IPS DF 6.9 (cell line): ENCODE measurements at places on chromosomes 7 and 10.

GRCh38 chr7:111958431-111958830, 247.8 kb downstream of the DOCK4 start:
- no peaks in the 10 kb centered on the region for H3K36me3 ChIP-seq
- no peak overlapping the region for H3K4me3 ChIP-seq
- no peak for DNase-seq

- H3K4me1 ChIP-seq: no peaks in the 10 kb centered on the region
- DNase-seq: peak; percentile 11
- H3K36me3 ChIP-seq: no peaks in the 10 kb centered on the region
- H3K27me3 ChIP-seq: no peaks in the 10 kb centered on the region
- no peak overlapping the region for H3K4me3 ChIP-seq
These were observed 50.9 kb downstream of the GLI3 start for GRCh38 chr7:42186151-42186550.

GRCh38 chr10:16681521-16681920, 135.7 kb downstream of the RSU1 start:
- DNase-seq: no peak
- H3K27me3 ChIP-seq: no peaks in the 10 kb centered on the region
- H3K4me1 ChIP-seq: no peaks in the 10 kb centered on the region
- H3K36me3 ChIP-seq: no peaks in the 10 kb centered on the region

DNA sequence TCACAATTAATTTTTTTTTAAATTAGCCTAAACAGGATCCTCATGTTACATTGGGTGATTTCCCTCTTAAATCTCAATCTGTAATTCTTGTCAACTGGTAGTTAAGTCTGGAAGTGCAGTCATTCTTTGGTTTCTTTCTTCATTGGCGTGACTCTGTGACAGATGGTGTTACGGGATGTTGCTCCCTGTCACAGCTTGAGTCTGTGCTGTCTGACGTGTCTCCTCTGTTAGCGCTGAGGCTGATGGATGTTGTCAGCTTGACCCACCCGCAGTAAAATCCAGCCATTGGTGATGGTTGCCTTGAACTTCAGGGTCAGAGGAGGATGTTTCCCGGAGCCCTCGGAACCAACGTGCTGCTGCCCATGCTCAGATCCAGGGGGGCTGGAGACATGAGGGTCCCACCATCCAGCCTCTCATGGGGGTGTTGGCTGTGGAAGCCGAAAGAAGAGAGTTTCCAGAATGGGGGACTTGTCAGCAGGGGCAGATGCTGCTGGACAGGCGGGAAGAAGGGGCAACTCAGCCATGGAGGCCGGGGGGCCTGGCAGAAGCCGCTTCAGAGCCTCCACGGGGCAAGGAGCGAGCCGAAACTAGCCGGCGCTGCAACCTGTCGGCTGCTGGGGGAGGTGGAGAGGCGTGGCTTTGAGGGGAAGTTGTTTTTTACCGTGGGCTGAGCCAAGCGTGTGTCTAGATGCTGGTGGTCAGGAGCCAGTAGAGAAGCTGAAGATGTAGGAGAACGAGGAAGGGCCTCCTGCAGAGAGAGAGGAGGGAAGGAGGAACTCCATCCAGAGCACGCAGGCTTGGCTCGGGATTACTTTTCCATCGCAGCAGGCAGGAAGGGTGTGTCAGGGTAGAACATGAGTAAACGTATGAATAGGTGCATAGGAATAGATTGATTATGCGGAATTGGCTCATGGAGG, 3.5 kb downstream of the SUN1 start:
- no peaks in the 10 kb centered on the region for H3K27me3 ChIP-seq
- H3K27ac ChIP-seq: no peak overlapping the region
- H3K36me3 ChIP-seq: peaks cover 14% of the 10 kb centered on the region
- DNase-seq: no peak
- no peaks in the 10 kb centered on the region; the same call in 1 of the 2 replicates for H3K4me1 ChIP-seq
- H3K4me3 ChIP-seq: no peak overlapping the region

DNA sequence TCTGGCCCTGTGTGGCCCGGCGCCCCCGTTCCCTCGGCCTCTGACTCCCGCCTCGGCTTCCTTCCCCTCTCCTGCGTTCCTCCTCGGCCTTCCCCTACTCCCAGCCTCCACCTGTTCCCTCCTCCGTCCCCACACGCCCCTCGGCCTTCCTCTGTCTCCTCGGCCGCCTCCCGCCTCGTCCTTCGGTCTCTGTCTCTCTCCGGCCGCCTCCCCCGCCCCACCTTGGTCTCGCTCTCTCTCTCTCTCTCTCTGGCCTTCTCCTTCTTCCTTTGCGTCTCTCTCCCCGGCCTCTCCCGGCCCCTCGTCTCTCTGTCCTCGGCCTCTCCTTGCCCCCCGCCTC, 588 bp downstream of the GET4 start:
- no peak for DNase-seq
- H3K27me3 ChIP-seq: no peaks in the 10 kb centered on the region
- no peak overlapping the region for H3K27ac ChIP-seq
- H3K4me1 ChIP-seq: 0 out of 2 replicates have a peak, but pooled peaks cover 3% of the 10 kb centered on the region
- H3K36me3 ChIP-seq: peaks cover 13% of the 10 kb centered on the region

GRCh38 chr7:147516391-147516790, 1074.2 kb upstream of the C7orf33 start:
- no peak overlapping the region for H3K4me3 ChIP-seq
- H3K27ac ChIP-seq: no peak overlapping the region
- no peak for DNase-seq
- no peaks in the 10 kb centered on the region for H3K36me3 ChIP-seq
- H3K4me1 ChIP-seq: no peaks in the 10 kb centered on the region

GRCh38 chr10:110174816-110175215, 32.6 kb upstream of the MXI1 start:
- no peak overlapping the region for H3K27ac ChIP-seq
- peaks cover 32% of the 10 kb centered on the region for H3K27me3 ChIP-seq
- peaks cover 1% of the 10 kb centered on the region; the same call in 1 of the 2 replicates for H3K4me1 ChIP-seq
- no peaks in the 10 kb centered on the region for H3K36me3 ChIP-seq
- DNase-seq: no peak

DNA sequence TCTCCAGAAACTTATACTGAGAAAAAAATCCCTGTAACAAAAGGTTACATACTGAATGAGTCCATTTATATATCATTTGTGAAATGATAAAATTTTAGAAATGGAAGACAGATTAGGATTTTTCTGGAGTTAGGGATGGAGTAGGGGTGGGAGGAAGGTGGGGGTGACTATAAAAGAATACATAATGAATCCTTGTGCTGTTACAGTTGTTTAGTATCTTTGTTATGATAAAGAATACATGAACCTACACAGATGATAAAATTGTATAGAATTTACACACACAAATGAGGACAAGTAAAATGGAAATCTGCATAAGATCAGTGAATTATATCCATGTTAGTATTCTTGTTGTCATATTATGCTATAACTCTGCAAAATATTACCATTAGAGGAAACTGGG, 41.7 kb upstream of the CCSER2 start:
- no peak overlapping the region for H3K4me3 ChIP-seq
- H3K27ac ChIP-seq: no peak overlapping the region
- H3K36me3 ChIP-seq: no peaks in the 10 kb centered on the region
- H3K4me1 ChIP-seq: no peaks in the 10 kb centered on the region
- no peaks in the 10 kb centered on the region for H3K27me3 ChIP-seq
- no peak for DNase-seq

DNA sequence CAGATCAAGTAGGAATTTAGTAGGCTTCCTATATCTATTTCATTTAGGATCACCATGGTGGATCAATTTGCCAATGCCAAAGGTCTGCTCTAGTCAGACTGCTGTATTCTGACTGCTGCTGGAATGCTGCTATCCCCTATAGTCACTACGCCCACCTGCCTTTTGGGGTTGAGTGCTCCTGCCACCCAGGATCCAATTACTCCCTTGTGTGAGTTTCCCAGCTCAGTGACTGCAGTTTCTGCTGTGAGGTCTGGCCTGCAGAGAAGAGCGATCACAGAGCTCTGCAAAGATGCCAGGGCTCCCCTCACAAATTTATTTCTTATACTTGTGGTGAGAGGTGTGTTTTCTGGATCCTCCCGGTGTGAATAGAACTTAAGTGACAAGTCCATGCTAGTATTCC, 88.1 kb upstream of the FOXI2 start:
- no peak overlapping the region for H3K27ac ChIP-seq
- no peak overlapping the region for H3K4me3 ChIP-seq
- H3K4me1 ChIP-seq: no peaks in the 10 kb centered on the region
- H3K36me3 ChIP-seq: no peaks in the 10 kb centered on the region
- H3K27me3 ChIP-seq: no peaks in the 10 kb centered on the region
- DNase-seq: no peak

GRCh38 chr7:111985798-111986197, 220.4 kb downstream of the DOCK4 start:
- H3K36me3 ChIP-seq: no peaks in the 10 kb centered on the region; the same call in 1 of the 2 replicates
- no peak overlapping the region for H3K4me3 ChIP-seq
- no peaks in the 10 kb centered on the region for H3K27me3 ChIP-seq
- no peaks in the 10 kb centered on the region for H3K4me1 ChIP-seq
- no peak for DNase-seq
- H3K27ac ChIP-seq: no peak overlapping the region

DNA sequence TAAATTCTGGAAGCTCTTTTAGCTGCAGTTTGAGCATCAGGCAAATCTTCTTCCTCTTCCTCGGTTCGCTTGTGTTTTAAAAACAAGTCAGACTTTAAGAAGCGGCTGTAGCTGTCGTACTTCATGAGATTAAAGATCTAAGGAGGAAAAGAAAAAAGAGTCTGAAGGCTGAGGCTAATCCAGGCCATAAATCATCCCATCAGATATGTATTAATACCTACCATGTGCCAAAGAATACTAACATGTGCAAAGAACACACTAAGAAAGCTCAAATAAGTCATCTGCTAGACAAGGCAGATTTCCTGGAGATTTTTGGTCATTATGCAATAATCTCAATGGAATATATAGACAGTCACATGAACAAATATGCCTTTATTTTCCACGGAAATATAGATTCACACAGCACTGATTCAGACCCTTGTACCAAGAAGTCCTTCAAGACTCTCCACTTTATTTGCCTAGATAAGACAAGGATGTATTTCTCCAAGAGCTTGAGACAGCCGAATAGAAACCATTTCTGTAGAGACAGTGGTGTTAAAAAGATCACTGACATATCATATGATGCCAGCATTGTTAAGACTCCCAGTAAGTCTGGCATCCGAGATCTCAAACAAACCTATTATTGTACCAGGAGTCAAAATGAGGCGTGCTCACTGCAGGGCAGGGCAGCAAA, 42.3 kb downstream of the RGS10 start:
- H3K4me3 ChIP-seq: no peak overlapping the region
- no peaks in the 10 kb centered on the region for H3K36me3 ChIP-seq

GRCh38 chr7:82851121-82851520, 311.6 kb downstream of the PCLO start:
- H3K4me3 ChIP-seq: no peak overlapping the region
- H3K27me3 ChIP-seq: no peaks in the 10 kb centered on the region
- no peaks in the 10 kb centered on the region for H3K4me1 ChIP-seq
- DNase-seq: no peak
- no peaks in the 10 kb centered on the region for H3K36me3 ChIP-seq
- H3K27ac ChIP-seq: no peak overlapping the region

DNA sequence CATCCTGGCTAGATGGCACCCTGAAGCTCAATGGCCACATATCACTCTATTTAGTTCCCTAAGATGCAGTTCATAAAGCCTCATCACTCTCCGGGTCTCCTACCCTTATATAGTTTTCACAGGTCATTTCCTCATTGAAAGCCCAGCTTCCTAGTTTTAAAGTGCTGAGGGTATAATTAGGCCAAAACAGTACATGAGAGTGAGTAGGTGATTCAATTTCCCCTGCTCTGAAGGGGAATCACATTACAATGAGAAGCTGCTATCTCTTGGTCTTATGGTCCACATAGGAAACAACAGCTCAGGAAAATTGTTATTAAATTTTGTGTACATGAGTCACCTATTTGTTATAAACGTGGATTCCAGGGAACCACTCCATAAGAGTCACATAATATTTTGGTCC, 162.0 kb downstream of the SEMA3E start:
- H3K36me3 ChIP-seq: no peaks in the 10 kb centered on the region
- no peaks in the 10 kb centered on the region for H3K4me1 ChIP-seq
- H3K27ac ChIP-seq: no peak overlapping the region
- no peak for DNase-seq

DNA sequence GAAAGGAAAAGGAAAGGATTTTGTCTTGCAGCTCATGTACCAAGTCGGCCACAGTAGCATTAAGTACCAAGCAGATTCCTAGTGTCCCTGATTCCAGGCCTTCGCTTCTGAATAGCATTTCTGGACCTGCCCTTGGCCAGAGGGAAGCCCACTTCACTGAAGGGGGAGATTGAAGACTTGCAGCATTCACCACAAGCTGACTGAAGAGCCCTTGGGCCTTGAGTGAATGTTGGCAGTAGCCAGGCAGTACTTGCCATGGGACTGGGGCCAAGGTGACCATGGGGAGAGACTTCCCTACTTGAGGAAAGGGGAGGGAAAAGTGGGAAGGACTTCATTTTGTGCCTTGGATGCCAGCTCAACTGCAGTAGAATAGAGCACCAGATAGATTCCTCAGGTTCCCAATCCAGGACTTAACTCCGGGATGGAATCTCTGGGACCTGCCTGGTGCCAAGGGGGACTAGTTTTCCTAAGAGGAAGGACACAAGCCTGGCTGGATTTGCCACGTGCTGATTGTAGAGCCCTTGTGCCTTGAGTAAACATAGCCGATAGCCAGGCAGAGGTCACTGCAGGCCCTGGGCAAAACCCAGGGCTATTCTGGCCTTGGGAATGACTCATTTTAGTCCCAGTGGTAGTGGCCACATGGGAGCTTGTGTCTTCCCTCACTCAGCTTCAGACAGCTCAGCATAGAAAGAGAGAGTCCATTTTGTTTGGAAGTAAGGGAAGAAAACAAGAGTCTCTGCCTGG, 141.7 kb upstream of the KCND2 start:
- H3K36me3 ChIP-seq: no peaks in the 10 kb centered on the region
- H3K4me3 ChIP-seq: no peak overlapping the region
- H3K27me3 ChIP-seq: no peaks in the 10 kb centered on the region
- DNase-seq: no peak
- H3K4me1 ChIP-seq: no peaks in the 10 kb centered on the region
- H3K27ac ChIP-seq: no peak overlapping the region

GRCh38 chr7:5630670-5631069, 150.8 kb downstream of the RNF216 start:
- no peak for DNase-seq
- H3K27me3 ChIP-seq: no peaks in the 10 kb centered on the region
- H3K4me3 ChIP-seq: no peak overlapping the region

GRCh38 chr7:45118889-45119331, 7.4 kb upstream of the TBRG4 start:
- no peak overlapping the region for H3K27ac ChIP-seq
- no peaks in the 10 kb centered on the region for H3K36me3 ChIP-seq
- DNase-seq: no peak
- H3K4me3 ChIP-seq: no peak overlapping the region
- 0 out of 2 replicates have a peak, but pooled peaks cover 3% of the 10 kb centered on the region for H3K4me1 ChIP-seq

- no peak overlapping the region for H3K27ac ChIP-seq
- H3K36me3 ChIP-seq: no peaks in the 10 kb centered on the region
- no peak overlapping the region for H3K4me3 ChIP-seq
- DNase-seq: no peak
- no peaks in the 10 kb centered on the region for H3K27me3 ChIP-seq
- H3K4me1 ChIP-seq: no peaks in the 10 kb centered on the region
These were observed 6.0 kb downstream of the AKR1B10 start for GRCh38 chr7:134533288-134533771.
